ENCODE measurements at places on chromosomes 4 and X.

- DNase-seq = no peak
Observed at GRCh38 chr4:118086344-118086743, 52.1 kb downstream of the NDST3 start.

DNA sequence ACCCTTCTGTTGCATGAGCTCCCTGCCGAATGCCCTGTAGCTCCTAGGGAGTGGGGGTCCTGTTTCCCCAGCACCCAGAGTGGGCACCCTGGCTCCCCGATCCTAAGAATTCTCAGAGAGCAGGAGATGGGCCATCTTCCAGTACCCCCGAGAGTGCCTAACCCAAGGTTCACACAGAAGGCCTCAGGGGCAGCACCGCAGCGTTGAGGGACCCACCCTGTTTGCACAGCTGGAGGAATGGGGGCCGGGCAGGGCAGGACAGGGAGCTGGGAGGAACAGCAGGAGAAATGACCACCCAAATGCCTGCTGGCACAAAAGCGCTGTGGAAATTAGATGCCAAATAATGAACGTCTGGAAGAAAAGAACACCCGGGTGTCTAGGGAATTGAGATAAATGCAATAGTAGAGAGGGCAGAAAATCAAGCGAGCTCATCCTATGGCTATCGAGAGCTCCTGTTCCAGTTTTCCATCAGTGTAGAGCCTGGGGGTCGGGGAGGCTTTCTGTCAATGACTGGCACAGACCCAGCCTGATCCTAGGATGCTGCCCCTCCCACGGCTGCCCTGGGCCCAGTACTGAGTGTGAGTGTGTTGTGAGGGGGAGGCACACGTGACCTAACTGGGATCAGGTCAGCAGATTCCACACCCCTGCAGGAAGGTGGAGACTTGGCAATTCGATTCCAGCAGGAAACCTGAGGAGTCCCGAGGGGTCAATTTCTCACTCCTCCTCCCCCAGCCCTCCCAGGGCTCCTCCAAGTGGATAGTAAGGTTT lies 25.7 kb downstream of the SEPTIN6 start:
- DNase-seq = no peak

- no peak for DNase-seq
Observed at GRCh38 chrX:36804066-36804465, 204.1 kb upstream of the FAM47C start.

GRCh38 chr4:91754716-91755115 lies 549.0 kb upstream of the GRID2 start:
- no peak for DNase-seq

- no peak for DNase-seq
Observed at GRCh38 chr4:185811509-185812364, at the start of gene SORBS2. Gene SORBS2, minus strand, starts transcription at chr4:185812194. Its CDS starts 121,623 bp downstream, at chr4:185690571.

DNA sequence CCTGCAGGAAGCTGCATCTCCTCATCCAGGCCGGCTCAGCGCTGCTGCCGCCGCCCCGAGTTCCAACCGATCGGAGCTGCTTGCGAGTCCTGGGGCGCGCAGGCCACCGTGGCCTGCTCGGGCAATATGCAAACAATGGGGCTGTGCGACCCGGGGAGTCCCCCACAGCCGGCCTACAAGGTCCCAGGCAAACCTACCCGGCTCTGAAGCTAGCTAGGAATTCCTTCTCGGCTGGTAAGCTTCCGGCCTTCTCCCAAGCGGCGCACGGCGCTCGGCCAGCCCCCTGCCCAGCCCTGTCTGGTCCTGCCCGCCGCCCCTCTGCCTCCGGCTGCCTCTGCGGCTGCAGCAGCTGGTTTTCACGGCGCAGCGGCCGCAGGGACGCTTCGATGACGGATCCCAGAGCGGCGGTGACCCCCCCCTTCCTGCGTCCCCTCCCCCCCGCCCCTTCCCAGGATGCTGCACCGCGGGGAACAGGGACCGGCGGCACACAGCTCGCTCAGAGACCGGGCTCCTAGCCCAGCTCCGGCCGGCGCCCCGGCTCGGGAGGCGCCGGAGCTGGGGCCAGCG lies 59.4 kb downstream of the TSC22D3 start:
- DNase-seq = no peak

GRCh38 chr4:74018771-74019170 lies 19.7 kb downstream of the CXCL3 start:
- no peak for DNase-seq
